ENCODE measurements at places on chromosomes 5 and 9.
A peak's percentile ranks its signal among the peaks of the same experiment; 100 is the strongest.

DNA sequence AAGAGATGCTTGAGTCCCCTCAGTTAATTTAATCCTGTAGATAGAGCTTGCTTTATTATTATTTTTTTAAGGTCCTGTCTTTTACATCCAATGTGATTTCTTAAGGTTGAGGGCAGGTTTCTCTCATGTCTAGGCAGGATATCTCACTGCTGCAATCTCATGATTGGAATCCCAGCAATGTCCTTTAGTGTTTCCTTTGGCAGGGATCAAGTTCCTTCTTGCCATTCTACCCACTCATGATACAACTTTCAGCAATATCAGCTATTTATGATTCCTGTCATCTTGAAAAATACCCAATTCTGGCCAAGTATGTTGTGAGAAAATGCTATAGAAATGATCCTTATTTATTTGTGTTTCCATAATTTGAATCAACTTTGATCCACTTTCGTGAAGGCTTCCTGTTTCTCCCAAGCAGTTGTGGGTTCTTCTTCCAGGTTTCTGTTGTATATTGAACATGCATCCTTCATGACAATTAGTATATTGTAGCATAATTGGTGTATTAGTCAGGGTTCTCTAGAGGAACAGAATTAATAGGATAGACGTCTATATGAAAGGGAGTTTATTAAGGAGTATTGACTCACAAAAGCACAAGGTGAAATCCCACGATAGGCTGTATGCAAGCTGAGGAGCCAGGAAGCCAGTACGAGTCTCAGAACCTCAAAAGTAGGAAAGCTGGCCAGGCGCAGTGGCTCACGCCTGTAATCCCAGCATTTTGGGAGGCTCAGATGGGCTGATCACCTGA lies 18.4 kb upstream of the VPS13A start:
- DNase-seq = no peak

DNA sequence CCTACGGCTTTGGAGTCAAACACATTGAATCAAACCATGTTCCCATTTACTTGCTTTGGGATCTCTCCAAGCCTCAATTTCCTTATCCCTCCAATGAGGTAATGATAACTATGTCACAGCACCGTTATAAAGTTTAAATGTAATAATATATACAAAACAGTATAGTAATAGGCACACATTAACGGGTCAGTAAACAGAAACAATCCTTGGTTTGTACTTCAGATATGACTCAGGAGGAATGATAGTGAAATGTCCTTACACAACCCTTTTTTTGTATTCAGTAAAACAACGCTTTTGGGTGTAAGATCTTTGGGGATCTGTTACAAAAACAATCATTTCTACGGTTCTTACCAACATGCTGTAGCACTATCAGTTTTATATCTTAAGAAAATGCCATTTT lies 178.5 kb upstream of the GNA14 start:
- DNase-seq = no peak

DNA sequence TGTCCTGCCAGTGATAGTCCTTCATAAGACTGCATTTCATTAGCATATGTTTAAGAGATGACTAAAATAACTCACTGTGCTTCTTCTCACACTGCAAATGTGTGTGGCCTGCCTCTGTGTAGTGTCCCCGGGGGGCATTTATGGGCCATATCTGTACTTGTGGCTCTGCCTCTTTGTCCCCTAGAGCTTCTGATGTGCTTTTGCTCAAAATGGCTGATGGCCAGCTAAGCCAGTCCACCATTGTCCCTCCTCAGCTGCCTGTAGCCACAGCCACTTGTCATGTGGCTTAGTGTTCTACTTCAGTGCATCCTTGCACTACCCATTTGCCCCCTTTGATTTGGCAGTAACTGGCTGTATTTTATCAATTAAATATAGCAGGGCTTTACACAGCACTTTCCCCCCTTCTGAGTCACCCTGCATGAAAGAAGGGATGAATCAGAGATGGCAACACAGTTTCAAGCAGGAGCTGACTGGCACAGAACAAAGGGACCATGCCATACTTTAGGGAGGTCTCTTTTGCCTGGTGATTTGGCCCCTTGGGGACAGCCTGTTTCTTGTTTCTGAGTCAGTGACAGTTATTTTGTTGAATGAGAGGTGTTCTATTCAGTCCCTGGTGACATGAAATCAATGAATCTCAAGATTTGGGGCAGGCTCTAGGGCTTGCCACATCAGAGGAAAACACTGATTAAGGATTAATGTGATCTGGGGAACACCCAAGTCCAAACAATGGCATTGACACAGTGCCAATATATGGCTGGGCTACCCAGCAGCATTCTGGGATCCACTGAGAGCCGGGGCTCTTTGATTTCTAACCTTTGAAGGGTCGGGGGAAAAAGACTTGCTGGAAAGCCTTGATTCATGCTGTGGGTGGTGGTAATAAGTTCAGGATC lies 245.5 kb downstream of the SMARCA2 start:
- no peak for DNase-seq

- DNase-seq = no peak
Measured at GRCh38 chr9:4090491-4090890, 209.4 kb downstream of the GLIS3 start.

DNA sequence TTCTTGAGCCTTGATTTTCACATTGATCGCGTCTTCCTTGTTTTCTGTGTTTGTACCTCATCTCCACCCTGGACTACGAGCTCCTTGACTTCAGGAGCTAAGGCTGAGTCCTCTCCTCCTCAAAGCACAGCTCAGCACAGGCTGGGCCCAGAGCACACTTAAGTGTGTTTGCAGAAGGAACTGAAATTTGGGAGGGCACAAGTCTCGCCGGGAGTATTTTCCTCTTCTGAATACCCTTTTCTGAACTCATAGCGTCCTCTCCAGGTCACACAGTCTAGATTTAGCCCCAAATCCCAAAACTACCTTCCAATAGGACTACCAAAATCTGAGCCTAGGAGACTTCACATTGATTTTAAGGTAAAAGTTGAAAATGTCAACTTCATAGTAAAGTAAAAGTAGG lies 41.6 kb downstream of the TSTD2 start:
- DNase-seq = no peak

- peak; percentile 62 for DNase-seq
Measured at GRCh38 chr5:50667023-50667652, 701 bp downstream of the PARP8 start.

DNA sequence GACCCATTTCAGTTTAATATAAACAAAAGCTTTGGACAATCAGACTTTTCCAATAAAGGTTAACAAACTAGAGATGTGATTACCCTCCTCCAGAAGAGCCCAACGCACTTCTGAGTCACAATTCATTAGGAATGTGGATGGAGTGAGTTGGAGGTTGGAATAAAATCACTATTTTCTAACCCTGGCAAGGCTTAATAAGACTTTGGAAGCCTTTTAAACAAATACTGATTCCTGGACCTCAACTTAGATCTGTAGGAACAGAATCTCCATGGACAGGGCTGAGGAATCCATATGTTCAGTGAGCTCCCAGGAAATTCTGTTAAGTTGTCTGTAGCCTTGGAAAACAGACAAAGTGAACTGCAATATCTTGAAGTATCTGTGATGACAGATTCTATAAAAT lies 233.5 kb upstream of the ELL2 start:
- DNase-seq = no peak

- no peak for DNase-seq
Measured at GRCh38 chr5:58885260-58885659, 302.4 kb downstream of the RAB3C start.
